ENCODE measurements at places on chromosomes 4 and X.

- no peak for DNase-seq
These were observed 98.4 kb downstream of the TLL1 start for GRCh38 chr4:165971446-165971845.

DNA sequence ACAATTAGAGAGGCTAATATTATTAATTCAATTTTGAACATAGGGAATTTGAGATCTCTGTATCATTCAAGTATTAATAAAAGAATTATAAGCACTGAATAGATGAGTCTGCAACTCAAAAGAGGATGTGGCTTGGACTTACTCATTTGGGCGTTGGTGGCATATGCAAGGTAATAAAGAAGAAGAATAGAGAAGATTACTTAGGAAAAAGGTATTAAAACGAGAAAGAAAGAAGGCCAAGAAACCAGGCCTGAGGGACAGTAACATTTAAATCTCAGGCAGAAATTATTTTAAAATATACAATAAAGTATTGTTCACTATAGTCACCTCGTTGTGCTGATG, 383.0 kb upstream of the INTU start:
- no peak for DNase-seq

DNA sequence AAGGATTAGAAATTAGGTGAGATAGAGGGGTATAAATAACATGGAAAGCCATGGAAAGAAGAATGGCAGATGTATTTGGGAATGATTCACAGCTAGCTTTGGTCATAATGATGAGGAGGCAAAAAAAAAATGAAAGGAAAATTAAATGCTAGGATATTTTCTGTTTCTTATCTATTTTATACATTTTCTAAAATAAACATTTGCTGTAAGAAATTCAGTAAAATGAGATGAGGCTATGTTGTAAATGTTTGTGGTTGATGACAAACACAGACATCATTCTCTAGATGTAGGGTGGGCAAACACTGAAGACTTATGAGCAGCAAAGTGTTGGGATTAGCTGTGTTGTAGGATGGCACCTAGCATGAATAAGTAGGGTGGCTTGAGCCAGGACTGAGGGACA, 407.1 kb downstream of the IL15 start:
- no peak for DNase-seq

DNA sequence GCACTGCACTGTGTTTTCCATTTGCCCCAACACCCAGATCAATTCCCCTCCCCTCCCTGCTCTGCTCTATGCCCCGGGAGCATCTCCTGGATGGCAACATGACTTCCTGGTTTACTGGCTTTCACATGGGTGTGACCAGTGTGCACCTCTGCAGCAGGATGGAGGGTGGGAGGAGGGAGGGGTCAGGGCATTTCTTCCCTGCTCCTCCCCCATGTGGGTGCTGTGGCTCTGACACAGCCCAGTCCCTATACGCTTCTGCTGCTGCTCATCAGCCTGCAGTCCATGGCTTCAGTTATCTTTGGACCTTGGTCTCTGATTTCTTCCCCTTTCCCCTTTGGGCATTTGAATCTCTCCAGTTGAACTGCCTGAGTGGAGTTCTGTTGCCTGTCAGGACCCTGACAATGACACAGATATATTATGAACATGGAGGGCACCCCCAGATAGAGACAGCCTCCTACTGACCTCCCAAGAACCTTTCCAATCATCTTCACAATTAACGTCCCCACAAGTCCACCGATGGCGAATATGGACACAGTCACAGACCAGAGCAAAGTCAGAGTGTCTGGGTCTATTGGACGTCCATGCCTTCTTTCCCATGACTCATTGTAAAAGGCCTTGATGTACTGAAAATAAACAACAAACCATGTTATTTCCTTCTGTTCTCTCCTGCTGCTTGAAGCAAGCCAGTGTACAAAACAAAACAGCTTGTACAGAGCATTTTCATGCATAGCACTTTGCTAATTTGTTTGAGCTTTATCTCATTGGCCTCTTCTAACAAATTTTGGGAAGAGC, 24.8 kb downstream of the SLC2A9 start:
- no peak for DNase-seq

DNA sequence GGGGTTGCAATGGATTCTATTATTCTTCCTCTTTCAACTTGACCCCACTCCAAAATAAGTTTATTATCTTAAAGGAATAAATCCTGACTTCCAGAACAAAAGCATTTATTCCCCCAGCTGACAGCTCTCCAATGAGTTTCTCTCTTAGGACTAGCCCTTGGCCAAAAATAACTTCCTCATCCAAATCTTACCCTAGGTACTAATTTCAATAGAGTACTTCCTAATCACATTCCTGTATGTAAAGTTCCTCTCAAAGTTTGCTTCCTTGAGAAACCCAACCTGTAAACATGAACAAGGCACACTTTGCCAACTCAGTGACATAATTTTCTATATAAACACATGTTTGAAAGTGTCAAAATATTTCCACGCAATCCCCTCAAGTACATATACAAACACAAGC, 671.2 kb upstream of the GALNTL6 start:
- DNase-seq: no peak

- no peak for DNase-seq
These were observed 563.1 kb upstream of the INTU start for GRCh38 chr4:127069675-127070074.

- no peak for DNase-seq
These were observed 374.1 kb upstream of the RASGEF1B start for GRCh38 chr4:81845761-81846160.

- no peak for DNase-seq
These were observed 190.7 kb downstream of the OR13H1 start for GRCh38 chrX:131734621-131735020.

- no peak for DNase-seq
These were observed 501.0 kb downstream of the IDS start for GRCh38 chrX:149003863-149004660.

DNA sequence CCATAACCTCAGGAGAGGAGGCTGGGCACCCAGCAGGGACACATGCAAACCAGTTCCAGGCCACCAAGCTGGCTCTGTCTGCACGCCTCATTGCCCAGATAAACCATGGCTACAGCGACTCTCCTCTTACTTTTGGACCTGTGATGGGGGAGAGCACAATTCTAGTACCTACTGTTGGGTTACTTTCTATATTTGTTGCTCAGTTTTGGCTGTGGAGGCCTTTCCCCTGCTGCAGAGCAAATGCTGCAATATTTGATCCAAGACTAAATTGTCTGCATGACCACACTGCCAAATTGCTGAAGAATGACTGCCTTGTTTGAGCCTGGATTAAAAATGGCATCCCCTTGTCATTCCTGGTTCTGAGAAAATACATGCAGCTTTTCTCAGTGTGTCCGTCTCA, 253.5 kb downstream of the ARHGAP10 start:
- DNase-seq: no peak

Data from activated CD4-positive, alpha-beta T cell treated with anti-CD3 and anti-CD28 coated beads, Interleukin-2, amount 50 U/mL, for 48 hours (primary cell).